ENCODE measurements at places on chromosomes 4 and X.
A peak's percentile ranks its signal among the peaks of the same experiment; 100 is the strongest.

DNA sequence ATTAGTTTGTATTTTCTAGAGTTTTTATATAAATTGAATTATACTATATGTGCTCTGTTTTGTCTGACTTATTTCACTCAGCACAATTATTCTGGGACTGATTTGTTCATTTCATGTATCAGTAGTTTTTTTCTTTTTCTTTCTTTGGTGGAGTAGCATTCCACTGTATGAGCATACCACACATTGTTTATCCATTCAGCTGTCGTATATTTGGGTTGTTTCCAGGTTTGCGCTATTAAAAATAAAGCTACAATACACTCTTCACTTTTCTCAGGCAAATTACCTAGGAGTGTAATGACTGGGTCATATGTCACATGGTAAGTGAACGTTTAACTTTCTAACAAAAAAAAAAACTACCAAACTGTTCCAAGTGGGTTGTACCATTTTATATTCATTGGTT, 9.6 kb upstream of the OTUD4 start:
- DNase-seq = no peak

DNA sequence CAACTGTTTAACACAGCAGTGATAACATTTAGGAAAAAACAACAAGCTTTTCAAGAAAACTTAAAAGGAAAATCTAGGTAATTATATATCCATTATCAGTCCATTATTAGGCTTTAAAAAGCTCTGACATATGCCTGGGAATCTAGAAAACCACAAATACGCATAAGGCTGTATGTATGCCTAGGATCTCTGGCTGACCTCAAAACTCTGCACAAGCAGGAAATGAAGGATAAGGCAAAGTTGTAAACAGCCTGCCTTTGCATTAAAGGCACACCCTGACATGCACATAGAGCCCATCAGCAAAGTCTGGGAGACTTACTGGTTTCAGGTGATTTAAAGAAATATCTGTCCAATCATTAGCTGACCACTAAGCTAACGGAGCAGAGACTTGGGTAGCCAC, 14.0 kb downstream of the TIMP1 start:
- no peak for DNase-seq

- DNase-seq = no peak
Observed at GRCh38 chr4:84091266-84091665, 407.8 kb downstream of the NKX6-1 start.

- DNase-seq = peak; percentile 60
Observed at GRCh38 chrX:23786268-23786815, 3.4 kb downstream of the SAT1 start.

DNA sequence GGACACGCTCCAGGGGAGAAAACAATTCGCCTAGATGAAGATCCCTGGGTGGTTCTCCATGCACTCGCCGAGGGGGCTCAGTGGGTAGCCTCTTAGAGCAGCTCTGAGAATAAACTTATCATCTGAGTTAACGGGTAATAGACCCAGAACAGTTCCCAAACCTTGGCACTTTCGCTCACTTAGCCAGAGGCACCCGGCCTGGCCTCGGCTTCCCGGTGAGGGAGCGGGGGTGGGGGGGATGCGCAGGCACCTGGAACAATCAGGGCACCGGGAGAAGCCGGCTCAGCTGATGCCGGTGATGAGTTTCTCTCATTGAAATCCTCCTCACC, 405 bp upstream of the ZAR1 start:
- DNase-seq = no peak

- DNase-seq = no peak
Observed at GRCh38 chrX:121032531-121032930, 14.9 kb upstream of the GLUD2 start.

DNA sequence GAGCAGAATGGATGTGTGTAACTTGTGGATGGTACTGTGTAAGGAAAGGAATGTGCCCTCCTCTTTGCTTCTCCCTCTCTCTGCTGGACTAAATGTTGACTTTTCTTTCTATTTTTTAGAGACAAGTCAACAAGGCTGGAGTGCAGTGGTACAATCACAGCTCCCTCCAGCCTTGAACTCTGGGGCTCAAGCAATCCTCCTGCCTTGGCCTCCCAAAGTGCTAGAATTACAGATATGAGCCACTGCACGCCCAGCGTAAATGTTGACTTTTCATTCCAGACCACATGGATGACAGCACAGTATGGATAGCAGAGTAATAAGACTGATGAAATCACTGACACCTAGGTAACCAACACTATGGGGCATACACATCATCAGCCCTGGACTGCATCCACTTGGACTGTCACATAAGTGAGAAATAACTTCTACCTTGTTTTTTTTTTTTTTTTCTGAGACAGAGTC, 5.1 kb upstream of the RPS3A start:
- no peak for DNase-seq

- peak; percentile 91 for DNase-seq
Observed at GRCh38 chrX:19343535-19344408, at the start of gene PDHA1. PDHA1 (plus strand) TSS chrX:19343927; CDS start chrX:19344038, 111 bp downstream.

DNA sequence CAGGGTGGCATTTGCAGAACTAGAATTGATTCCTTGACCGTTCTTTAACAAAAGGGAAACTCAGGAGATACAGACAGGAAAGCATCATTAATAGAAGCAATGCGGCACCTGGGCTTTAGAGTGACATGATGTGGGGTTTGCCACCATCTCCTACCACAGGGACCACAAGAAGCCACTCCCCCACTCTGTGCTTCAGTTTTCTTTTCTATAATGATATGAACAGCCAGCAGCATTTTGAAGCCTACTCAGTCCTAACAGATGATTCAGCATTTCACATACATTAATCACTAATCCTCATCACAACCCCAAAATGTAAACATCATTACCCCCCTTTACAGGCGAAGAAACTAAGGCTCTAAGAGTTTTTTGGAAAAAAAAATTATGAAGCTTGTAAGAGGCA, 22.9 kb downstream of the CCDC149 start:
- no peak for DNase-seq

- DNase-seq = no peak
Observed at GRCh38 chr4:53378171-53378482, 686 bp downstream of the FIP1L1 start.

DNA sequence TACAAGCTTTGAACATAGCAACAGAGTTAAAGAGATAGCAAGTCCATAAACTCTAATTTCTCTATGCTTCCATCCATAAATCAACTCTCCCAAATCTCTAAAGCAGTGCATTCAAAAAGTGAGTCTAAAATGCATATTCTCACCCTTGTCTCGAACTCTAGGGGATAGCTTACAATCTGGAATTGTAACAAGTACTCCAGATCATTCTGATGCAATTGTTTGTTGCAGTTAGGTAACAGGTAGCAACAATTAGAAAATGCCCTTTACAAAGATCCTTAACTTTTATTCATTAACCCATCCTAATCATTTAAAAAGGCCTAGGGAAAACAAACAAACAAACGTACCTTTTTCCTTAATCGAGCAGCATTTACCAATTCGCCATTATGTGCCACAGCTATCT, 18.9 kb upstream of the AASDH start:
- DNase-seq = no peak

DNA sequence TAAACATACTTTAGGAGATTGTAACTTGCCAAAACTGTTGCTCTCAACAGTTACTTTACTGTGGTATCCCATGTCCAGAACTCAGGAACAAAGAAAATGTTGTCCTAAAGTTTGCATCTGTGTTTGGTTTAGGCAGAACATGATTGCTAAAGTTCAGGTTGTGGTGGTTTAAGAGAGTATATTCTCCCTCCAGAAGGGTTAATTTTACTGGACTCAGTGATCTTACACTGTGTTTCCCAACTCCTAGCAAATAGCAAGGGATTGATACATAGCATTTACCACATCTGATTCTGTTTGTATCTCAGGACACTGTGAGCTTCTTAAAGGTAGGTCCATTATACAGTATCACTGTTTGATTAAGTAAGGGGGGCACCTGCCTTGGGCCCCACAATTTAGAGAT, 13.3 kb upstream of the DCK start:
- DNase-seq = no peak

DNA sequence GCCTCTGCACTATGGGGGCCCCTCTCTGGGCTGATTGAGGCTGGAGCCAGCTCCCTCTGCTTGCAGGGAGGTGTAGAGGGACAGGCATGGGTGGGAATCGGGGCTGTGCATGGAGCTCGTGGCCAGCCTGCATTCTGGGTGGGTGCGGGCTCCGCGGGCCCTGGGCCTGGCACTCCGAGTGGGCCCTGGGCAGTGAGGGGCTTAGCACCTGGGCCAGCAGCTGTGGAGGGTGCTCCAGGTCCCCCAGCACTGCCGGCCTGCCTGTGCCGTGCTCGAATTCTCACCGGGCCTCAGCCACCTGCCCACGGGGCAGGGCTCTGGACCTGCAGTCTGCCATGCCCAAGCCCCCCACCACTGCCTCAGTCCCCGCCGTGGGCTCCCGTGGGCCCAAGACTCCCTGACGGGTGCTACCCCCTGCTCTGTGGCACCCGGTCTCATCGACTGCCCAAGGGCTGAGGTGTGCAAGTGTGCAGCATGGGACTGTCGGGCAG, 681.2 kb downstream of the PDHA2 start:
- DNase-seq = no peak

DNA sequence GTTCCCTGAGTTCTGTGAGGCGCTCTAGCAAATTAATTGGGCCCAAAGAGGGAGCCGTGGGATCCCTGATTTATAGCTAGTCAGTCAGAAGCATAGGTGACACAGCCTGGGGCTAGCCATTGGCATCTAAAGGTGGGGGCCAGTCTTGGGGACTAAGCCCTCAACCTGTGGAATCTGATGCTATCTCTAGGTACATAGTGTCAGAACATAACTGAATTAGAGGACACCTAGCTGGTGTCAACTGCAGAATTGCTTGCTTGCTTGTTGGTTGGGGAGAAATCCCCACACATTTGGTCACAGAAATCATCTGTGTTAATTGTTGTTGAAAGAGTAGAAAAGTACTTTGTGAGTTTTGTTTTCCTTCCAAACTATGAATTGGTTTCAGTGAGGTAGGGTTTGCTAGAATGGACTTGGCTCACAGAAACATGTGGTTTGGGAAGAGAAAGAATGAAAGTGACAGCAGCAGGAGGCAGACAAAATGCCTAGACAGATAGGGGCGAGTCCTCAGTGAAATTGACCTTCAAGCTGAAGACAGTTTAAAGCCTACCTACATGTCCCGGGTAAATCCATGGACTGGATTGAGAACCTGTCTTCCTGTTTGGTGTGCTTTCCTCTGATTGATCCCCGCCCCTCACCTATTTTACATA, 12.8 kb upstream of the GPR82 start:
- DNase-seq = no peak

GRCh38 chr4:140227286-140227685, 73.3 kb upstream of the MAML3 start:
- no peak for DNase-seq

DNA sequence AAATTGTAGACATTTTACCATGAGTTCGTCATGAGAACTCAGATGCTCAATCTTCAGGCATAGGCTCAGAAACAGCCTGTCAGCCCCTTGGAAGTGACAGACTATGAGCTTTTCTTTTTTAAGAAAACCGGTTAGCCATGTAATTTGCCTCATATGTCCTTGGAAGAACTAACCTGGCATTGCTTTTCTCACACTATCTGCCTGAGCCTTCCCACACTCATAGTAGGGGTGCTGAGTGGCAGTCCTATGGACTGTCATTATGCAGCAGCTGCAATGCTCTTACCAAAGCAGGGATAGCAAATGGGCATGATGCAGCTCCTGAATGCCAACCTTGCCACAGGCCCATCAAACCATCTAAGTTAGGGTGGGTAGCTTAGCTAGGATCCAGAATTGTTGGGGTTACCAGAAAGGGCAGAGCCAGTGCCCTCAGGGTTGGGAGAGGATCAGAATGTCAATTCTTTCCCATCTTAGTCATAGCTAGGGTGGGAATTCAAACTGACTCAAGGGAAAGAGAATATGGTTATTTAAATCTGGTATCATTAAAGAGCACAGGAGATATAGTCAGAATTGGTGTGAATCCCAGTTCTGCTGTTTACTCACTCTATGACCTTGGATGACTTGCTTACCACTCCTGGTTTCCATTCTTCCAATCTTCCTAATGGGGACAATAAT, 230.6 kb upstream of the CPEB2 start:
- no peak for DNase-seq

GRCh38 chrX:118706681-118707080, 20.7 kb upstream of the IL13RA1 start:
- DNase-seq = peak; percentile 62

GRCh38 chr4:136863756-136864155, 668.5 kb downstream of the PCDH18 start:
- DNase-seq = no peak

DNA sequence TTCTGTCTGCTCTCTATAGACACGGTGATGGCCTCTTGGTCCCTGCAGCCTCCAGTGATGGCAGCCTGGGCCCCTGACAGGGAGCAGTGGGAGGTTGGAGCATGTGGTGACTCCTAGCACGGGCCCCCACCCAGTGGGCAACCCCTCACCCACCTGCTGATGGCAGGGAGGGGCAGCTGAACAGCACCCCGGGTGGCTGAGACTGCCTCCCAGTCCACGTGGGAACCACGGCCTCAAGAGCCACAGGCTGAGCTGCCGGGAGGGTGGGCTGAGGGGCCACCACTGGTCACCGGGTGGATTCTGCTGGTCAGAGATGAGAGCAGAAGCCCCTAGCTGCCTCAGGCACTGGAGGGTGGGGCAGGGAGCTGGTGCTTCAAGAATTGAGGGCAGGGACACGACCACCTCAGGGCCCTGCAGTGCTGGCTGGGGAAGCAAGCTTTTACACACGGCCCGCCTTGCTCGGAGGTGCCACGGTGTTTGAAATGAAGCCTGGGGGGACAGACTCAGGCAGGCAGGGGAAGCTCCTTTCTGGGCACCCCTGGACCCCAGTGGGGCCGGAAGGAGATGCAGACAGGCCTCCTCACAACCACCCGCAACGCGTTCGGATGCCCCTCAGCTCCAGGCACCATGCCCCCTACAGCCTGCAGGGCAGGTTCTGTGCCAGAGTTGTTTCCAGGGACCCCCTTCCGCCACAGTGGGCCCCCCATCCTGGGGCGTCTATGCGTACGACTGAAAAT, 6.3 kb upstream of the HAUS3 start:
- DNase-seq = no peak

DNA sequence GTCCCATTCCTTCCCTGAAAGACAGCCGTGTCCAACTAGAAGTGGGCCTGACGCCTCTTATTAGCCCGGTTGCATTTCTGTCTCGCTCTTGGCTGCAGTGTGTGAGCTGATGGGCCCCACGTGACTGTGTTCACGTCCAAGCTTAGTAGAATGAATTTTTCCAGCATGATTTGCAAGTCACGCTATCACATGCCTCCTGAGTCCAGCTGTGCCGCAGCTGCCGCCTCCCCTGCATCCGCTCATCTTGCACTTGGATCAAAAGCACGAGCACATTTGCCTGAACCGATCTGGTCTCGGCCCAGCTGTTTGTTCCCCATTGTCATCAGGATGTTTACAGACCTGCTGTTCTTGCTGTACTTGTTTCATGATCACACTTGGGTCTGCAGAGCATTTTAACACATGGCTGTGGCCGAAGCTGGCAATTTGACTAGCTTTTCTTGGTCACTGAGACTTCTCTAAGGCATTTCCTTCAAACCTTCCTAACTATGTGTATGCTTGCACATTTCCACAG, 126.5 kb downstream of the KIT start:
- no peak for DNase-seq
